PC-3 (cell line): ENCODE measurements at places on chromosomes 12 and 14. TPM values are rescaled to one million over a fixed set of nuclear protein-coding genes. Genes with fewer than 3 reads are reported as not detected.

Gene DACT1
- total RNA-seq = 0.40 and 1.8 TPM in 2 replicates

Gene LPAR5
- 2.3 and 4.3 TPM in 2 replicates for total RNA-seq

Gene PRH2
- total RNA-seq = not detected in 2 replicates

Gene CLEC4D
- not detected in 2 replicates for total RNA-seq

Gene FBLN5
- total RNA-seq = 0.17 and 0.58 TPM in 2 replicates

Gene SLC17A8
- total RNA-seq = not detected in 2 replicates

Gene CACNB3
- 21.4 and 32.9 TPM in 2 replicates for total RNA-seq

Gene MANSC4
- 1.9 and 4.1 TPM in 2 replicates for total RNA-seq

Gene TAS2R19
- total RNA-seq = not detected in 2 replicates

Gene RAB5B
- 48.8 and 50.6 TPM in 2 replicates for total RNA-seq

Gene PLEKHD1
- total RNA-seq = 0.15 and 0.35 TPM in 2 replicates

Gene LRTM2
- not detected in 2 replicates for total RNA-seq

Gene FAM186B
- 0.80 and 1.1 TPM in 2 replicates for total RNA-seq

Gene COCH
- total RNA-seq = 2.5 and 4.2 TPM in 2 replicates

Gene CRIP2
- total RNA-seq = 100 and 109 TPM in 2 replicates

Gene STAC3
- total RNA-seq = 1.4 and 1.8 TPM in 2 replicates

Gene KRT85
- total RNA-seq = not detected in 2 replicates
